Stimulated activated CD4-positive, alpha-beta T cell treated with anti-CD3 and anti-CD28 coated beads, Interleukin-4, amount 100 ng/mL, for 48 hours (primary cell): ENCODE measurements at places on chromosomes 12 and 14.

GRCh38 chr12:1325666-1326065, 268.7 kb downstream of the FBXL14 start:
- DNase-seq, result no peak

GRCh38 chr12:23552417-23552816, 397.1 kb downstream of the SOX5 start:
- no peak for DNase-seq

DNA sequence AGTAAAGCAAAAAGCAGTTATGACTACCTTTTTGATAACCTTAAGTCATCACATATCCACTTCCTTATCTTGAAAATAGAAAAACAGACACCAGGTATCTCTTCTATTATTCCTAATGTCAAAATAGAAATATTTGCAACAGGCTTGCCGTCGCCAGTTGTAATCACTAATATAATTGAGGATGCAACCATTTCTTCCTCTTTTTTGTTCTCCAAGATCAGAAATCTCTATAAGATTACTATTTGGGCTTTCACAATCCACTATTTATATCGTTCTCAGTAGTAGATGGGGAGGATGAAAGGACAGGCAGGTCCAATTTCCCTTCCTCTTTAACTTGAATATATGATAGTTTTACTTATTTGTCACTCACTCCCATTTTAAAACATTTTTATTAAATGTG, 130.2 kb upstream of the HMGA2 start:
- no peak for DNase-seq

GRCh38 chr12:84920331-84920730, 7.7 kb upstream of the SLC6A15 start:
- DNase-seq, result no peak

DNA sequence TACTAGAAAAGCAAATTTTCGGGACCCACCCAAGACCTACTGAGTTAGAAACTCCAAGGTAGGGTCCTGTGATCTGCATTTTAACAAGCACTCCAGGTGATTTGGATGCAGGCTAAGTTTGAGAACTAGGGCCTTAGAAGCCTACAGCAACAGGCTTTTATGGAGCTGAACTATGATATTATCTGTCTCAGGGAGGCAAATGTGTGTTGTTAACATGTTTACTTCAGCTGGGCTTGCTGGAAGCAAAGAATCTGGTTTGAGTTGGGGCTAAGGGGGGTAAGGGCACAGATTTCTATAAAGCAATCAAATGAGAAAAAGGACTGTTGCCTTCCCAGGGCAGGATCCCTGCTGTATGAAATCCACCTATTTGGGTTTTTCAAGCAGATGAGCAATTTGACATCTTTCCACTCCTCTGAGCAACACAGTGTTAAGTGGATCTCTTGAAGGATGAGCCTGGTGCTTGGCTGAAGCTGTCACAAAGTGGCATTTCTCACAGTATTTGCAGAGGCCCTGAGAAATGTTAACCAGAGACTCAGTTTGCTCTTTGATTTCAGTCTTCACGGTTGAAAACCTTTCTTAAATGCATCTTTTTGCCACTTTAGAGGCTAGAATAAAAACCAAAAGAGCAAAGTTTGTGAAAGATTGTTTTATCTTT, 36.2 kb upstream of the SOCS2 start:
- no peak for DNase-seq

DNA sequence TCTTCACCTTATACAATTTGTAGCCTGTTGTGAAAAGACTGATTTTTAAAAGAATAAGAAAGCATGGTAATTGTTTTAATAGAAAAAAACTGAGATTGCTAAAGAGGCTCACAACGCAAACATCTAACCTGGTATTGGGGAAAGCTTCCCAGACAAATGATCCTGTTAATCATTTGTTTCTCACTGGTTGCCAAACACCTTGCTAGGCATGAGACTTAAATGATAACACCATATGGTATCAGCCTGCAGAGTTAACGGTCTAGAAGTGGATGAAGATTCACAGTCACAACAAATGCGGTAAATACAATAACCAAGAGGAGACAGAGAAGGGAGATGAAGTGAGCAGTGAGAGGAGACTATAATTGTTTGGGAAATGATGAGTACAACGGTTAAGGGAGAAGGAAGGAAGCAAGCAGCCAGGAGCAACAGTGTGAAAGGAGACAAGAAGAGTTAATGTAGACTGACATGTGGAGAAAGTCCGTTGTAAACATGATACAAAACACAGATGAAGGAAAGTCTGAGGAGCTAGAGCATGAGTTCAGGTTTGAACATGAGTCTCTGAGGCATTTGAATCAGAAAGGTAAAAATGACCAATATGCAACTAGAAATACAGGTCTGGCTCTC, 19.8 kb downstream of the GXYLT1 start:
- DNase-seq, result no peak

DNA sequence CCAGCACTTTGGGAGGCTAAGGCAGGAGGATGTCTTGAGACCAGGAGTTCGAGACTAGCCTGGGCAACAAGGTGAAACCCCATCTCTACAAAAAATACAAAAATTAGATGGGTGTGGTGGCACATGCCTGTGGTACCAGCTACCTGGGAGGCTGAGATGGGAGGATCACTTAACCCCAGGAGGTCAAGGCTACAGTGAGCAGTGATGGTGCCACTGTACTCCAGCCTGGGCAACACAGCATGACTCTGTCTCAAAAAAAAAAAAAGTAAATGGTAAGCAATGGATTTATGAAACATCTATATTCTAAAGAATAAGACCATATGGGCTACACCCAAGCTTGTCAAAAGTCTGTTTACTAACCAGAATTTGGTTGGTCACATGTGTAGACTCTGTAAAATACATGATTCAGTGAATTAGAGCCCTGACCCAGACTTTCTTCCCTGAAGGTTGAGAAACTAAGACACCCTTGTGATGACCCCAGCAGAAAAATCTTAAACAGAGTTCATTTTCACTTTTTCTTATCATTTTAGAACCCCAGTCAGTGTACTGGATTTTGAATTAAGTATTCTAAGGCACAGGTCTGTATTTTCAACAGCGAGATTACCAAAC, 12.1 kb downstream of the FGD6 start:
- no peak for DNase-seq

DNA sequence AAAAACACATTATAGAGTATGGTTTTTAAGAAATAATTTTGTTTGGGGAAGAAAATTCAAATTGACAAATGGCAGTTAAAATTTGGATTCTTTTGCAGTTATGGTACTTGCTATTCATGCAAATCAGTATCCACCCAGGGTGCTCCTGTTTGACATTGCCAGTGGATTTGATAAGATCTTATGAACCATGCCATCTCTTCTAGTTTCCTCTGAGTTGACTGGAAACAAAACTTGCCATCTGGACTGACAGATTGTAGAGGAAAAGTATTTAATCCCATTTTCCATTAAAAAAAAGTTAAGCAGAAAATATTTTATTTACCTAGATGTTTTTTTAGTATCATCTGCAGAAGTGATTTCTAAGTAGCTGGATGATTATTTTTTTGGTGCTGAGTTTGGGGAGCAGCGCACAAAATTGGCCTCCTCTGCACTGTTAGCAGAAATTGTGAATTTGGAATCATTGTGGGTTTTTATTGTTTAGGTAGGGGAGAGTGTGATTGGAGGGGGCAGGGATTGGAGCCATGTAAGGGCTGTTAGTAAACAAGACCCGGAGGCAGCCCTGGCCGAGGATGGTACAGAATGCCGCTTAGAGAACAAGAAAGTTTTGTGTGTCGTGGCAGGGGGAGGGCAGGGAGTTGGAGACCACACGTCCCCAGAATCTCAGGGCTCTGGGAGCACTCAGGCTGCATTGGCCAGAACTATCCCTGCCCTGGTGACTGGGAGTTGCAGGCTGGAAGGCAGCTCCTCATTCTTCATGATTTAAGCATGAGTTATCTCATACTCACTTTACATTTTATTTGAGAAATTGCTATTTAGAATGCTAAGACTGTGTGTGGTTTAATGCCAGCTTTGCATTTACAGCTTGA, 56.6 kb downstream of the WDR20 start:
- no peak for DNase-seq

GRCh38 chr12:64457466-64457865, 5.5 kb downstream of the TBK1 start:
- no peak for DNase-seq

- DNase-seq, result no peak
These were observed 225.8 kb downstream of the CRADD start for GRCh38 chr12:93902736-93903562.

- DNase-seq, result no peak
These were observed 12.0 kb downstream of the PACS2 start for GRCh38 chr14:105326568-105326867.

- peak; percentile 46 for DNase-seq
These were observed 2.2 kb downstream of the RCOR1 start for GRCh38 chr14:102594514-102595175.

- no peak for DNase-seq
These were observed 61.4 kb upstream of the BEGAIN start for GRCh38 chr14:100648474-100649172.

- DNase-seq, result no peak
These were observed 55.7 kb upstream of the BCL11B start for GRCh38 chr14:99327458-99328250.

GRCh38 chr12:96300064-96300463, 100.2 kb downstream of the CDK17 start:
- no peak for DNase-seq

DNA sequence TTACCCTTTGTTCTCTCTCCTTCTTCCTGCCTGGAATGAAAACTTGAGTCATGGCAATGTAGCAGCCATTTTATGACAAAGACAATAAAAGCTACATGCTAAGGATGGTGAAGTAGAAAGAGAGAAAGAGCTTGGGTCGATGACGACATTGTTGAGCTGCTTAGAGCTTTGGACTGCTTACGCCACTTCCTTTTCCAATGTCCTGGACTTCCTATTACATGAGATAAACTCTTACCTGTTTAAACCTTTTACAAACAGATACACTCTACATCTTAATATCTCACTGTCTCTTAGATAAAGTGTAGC, 70.1 kb downstream of the PEBP1 start:
- no peak for DNase-seq

DNA sequence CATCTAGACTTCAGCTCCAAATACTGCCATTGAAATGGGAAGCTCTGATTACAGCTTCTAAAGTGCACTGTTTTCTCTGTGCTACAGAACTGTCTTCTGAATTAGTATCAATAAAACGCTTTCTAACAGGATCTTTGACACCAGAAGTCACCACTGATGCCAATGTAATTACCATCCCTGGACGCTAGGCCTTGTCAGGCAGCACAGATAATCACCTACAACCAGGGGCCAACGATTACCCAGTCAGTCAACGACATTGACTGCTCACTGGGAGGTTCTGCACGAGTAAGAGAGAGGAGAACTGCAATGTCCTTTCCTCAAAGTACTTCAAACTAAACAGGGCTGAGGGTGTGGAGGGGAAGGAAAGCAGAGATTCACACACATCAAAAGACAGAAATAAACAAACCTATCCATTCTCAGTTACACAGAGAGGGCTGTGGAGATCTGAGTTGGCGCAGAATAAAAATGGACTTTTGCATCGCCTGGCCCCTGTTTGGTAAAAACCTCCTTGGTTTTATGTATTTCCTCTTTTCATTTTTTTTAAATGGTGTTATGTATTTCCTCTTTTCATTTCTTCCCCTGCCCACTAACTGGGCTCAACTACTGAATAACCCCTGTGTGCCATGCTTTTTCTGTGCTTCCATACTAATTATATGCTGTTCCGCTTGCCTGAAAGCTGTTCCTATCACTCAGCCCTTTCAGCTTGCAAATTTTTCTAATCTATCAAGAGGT, 492.2 kb downstream of the APAF1 start:
- no peak for DNase-seq

DNA sequence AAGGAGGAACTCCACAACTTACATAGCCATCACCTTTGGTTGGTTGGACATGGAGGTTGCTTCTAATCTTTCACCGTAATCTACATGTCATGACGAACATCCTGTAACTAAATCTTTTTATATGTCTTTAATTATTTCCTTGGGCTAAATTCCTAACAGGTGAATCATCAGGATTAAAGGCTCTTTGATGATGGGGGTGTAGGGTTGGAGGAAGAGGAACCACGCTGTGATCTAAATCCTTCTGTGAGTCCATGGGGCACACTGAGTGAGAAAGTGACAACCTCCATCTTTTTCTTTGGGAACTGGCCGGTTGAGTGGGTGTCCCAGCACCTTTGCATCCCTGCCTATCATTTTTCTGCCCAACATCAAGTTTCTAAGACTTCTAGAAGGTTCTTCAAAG, 31.1 kb upstream of the MAP1LC3B2 start:
- no peak for DNase-seq

GRCh38 chr12:12721176-12721751, 4.1 kb downstream of the CDKN1B start:
- DNase-seq, result no peak

GRCh38 chr12:62400135-62400534, 66.5 kb upstream of the MON2 start:
- no peak for DNase-seq

DNA sequence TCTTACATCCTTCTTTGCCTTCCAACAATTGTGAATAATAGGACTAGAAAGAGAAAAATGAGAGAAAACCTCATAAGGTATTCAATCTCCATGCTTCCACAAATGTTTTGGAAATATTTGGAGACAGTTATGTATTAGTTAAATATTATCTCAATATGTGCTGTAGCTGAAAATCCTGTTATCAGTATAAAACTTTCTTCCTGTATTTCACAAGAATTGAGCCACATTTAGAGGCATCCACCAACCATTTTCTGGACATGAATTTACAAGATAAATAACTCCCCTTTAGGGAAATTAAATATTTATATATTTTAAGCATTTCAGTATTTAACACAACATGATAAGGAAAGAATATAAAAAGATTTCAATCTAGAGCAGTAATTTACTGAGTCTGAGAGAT, 200.3 kb downstream of the GPHN start:
- no peak for DNase-seq

DNA sequence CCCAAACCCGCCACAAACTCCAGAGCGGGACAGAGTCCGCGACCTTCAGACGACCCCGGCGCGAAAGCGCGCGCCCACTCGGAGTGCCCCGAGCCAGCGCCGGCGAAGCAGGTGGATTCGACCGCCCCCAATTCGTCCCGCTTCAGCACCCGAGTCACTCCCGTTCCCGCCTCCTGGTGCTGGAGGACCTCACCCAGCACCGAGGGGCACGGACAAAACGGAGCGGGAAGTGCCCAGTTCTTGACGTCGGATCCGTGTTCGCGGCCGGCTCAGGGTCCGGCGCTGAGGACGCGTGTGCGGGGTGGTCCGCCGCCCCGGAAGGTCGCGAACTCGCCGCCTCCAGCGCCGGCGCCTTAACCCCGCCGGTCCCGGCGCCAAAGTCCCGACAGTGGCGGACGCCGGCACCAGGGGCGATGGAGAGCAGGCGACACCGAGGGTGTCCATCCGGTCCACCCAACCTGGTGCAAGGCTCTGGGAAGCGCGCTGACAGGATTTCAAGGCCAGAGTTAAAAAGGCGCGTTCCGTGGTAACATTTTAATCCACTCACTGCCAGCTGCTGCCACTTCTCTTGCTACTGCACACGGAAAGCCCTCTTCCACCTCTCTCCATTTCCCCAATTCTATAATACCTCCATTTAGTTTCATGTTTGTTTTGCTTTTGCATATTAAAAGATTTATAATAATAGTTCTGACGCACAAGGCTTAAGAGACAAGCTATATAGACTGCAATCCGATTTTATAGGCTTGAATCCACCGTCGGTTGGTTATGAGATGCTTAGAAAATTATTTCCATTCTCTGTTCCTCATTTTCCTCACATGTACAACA, 240.0 kb upstream of the CPNE8 start:
- DNase-seq, result peak; percentile 31

- DNase-seq, result no peak
These were observed 48.4 kb downstream of the ESRRB start for GRCh38 chr14:76424359-76424758.
